ENCODE measurements at places on chromosomes 12 and 14.

DNA sequence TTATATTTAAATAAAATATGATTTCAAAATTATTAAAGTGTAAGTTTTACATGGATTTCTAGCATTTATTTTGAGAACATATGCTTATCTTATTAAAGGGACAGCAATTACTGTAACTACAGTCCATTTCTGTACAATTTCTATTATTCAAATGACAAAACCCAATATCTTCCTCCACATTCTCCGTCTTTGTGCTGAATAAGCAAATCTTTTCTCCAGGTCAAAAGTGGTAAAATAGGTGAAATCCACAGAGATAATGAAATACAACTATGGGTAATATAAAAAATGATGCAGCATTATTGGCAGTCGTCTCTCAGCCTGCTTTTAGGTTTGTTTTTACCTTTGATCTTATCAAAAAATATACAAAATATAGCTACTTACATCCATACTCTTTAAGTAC is 79.4 kb upstream of the OTX2 start:
- DNase-seq: no peak

GRCh38 chr12:64428956-64429355 is 23.0 kb upstream of the TBK1 start:
- DNase-seq: no peak

DNA sequence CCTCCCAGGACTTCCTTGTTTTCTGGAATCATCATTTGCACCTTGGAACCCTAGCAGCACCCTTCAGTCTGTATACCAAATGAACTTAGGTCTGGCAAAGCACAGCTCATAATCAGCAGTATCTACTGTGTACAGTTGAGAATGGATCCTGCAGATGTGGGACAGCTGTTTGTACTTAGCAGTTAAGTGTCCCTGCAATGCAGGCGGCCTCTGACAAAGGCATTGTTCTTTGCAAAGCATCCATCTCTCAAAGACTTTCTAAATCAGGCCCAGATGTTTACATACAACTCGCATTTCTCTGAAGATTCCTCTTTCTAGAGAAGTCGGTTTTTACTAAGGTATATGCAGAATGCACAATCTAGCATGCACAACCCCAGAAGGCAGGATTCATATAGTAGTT is 170.5 kb upstream of the RBM19 start:
- DNase-seq: no peak

- DNase-seq: peak; percentile 41
Observed at GRCh38 chr12:121530600-121531355, 50.0 kb downstream of the KDM2B start.

DNA sequence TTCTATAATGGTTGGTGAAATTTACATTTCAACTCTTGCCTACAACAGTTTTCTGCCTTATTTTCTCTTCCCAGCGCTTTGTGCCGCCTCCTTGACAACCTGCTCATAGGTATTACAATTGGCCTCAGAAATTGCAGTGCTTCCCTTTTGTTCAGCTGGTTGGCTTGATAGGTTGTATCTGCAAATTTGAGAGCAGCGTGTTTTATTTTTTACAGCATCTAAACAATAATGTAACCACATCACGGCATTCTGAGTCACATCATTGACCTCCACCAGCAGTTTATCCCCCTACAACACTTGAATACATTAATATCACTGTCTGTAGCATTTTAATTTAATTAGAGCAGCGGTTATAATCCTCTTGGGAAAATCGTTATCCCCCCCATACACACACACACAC is 99.4 kb downstream of the ETV6 start:
- DNase-seq: no peak

DNA sequence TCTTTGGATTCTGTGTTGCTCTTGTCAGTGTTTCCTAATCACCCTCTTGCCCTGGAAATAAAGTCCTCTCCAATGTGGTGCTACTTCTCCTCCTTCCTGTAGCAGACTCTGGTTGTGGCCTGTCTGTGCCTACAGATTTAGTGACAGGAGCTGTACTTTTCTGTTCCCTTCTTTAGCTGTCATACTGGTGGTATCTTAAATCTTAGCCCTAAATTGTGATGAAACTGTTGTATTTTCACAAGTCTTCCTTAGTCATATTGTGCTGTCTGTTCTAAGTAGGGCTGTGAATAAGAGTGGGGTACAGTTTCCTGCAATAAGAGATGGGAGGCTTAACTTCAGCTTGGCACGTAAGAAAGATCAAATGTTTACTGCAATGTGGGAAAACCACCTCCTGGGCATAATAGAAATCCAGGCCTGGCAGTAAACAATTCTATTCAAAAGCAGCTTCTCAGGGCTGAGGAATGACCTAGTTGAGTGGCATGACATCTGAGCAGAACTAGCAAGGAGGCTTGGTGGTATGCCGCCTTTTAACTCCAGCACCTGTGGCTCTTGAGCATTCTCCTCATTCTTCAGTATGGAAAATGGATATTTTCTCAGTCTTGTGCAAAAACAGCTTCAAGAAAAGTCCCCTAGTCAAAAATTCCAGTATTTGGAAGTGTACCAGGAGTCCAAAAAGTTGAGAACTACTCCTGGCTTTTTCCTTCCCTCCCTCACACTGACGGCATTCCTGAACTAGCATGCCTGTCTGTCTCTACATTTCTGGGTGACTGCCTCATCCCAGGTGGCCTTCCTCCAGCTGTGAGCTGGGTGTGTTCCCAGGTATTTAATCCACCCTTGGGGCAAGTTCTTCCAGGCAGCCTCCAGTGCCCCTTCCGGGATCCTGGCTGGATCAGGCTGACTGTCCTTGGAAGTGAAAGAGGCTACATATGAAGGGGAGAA is 19.5 kb downstream of the ANO6 start:
- DNase-seq: no peak

DNA sequence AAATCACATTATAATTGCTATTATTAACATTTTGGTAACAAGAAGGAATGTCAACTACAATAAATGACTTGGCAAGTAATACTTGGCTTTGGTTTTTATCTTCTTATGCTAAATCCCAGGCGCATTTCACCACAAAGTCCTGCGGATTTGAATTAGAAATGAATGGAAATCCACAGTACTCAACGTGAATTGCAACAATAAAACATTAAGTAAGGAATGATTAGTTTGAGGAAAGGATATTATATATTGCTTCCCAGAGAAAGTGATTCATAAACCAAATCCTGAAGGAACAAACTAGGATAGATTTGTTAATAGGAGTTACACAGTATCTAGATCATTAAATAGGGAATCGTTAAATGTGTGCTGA is 1089.7 kb downstream of the TRHDE start:
- no peak for DNase-seq

- DNase-seq: no peak
Observed at GRCh38 chr14:90629471-90629870, 186.8 kb downstream of the TTC7B start.

- DNase-seq: no peak
Observed at GRCh38 chr14:90886297-90886815, 70.1 kb upstream of the TTC7B start.

GRCh38 chr14:99388286-99388685 is 92.4 kb downstream of the SETD3 start:
- no peak for DNase-seq

- no peak for DNase-seq
Observed at GRCh38 chr12:120438495-120439198, 734 bp downstream of the COX6A1 start.

DNA sequence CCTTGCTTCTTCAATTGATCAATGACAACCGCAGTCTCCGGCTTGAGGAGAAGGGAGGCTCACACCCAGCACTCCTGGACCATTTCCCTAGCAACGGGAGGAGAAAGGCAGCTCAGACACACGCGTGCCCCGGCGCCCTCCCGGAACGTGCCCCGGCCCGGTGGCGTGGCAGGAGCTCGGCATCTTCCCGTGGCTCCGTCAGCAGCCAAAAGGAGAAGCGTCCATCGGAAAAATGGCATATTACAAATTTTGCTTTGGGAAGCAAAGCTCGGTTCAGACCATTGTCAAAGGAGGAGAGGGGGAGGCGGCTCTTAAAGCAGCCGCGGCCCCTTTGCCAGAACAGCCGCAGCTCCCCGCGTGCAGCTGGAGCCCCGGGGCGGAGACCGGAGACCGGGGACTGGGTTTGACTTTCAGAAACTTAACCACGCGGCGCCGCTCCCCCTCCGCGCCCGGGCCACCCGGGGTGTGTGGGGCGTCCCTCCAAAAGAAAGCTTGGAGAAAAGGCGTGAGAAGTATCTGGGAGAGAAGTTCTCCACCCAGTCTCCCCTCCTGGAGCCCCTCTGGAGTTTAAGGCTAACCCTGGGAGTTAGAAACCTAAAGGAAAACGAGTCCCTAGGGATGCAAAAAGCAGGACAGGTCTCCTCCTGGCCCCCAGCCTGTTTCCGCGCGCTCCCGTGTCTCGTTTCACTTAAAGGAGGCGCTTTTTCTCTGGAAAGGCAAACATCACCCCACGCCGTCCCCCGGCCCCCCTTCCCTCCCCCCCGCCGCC is 545 bp downstream of the PPFIA2 start:
- no peak for DNase-seq

- DNase-seq: no peak
Observed at GRCh38 chr14:49464885-49465284, 121.3 kb downstream of the RPS29 start.

- DNase-seq: no peak
Observed at GRCh38 chr12:102534899-102535298, 54.5 kb upstream of the IGF1 start.

DNA sequence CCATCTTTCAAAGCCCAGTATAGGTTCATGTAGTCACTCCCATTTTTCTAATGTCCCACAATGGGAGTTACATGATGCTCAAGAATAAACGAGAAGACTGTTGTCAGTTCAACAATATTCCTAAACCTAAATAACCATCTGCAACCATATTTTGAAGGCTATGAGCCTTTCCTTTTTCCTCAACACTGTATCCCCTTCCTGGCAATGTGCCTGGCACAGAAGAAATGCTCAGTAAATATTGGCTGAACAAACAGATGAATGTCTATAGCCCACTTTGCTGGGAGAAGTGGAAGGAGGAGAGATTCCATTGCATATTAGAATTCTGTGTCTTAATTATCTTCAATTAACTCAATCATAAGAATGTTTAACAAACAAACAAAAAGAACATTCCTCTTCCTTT is 6.1 kb downstream of the ARMH4 start:
- no peak for DNase-seq

GRCh38 chr14:22478670-22479069 is 110.4 kb downstream of the DAD1 start:
- no peak for DNase-seq

- DNase-seq: no peak
Observed at GRCh38 chr12:44972746-44973421, 78.0 kb downstream of the DBX2 start.

GRCh38 chr12:12349711-12350665 is at the start of gene MANSC1:
TSS of gene MANSC1 (minus strand) at chr12:12350242. CDS start at chr12:12343314, 6,928 bp downstream.
- DNase-seq: peak; percentile 10

DNA sequence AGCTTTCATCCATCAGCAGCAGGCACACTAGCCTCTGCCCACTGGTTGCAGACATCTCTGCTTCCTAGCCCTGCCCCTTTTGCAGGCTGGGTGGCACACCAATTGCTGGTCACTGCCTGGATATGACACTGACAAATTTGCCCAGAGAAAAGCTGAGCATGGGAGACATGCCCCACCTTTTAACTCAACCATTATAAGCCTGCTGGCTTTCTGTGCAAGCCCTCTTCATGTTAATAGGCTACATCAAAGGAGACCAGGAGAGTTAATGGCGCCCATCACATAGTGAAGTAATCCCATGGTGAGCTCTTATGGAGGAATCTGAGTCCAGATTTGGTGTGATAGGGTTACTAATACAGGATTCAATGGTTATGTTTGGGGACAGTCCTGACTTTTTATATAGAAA is 139.2 kb downstream of the KICS2 start:
- DNase-seq: no peak

DNA sequence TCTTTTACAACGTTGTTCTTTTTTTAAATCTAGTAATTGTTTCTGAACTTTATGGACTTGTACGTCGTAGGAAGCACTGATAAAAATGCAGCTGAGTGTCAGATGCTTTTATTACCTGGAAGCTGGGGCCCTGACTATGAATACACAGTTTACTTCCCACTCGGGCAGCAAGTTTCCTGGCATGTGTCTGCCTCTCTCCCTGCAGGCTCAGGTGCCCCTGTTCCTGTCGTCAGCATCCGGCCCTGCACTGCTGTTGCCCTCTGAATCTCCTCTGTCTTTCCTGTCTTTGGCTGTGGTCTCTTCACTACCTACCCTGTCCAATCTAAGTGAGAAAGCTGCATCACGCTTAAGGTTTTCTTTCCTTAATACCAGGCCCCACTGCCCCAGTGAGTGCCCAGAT is 75.8 kb downstream of the PELI2 start:
- no peak for DNase-seq

DNA sequence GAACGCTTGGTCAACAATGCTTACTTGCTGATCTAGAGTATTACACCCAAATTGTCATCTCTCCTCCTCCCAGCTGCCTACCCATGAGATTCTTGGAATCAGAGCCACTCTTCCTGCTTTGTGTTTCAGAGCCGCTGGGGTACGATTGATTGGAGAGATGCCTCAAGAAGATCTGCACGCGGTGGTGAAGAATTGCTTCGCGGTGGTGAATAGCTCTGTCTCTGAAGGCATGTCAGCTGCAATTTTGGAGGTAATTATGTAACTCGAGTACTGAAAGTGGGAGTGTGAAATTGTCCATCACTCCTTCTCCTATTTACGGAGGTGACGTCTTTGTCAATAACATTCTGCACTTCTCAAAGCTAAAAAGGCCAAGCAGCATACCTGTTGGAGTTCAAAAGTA is 93.9 kb downstream of the GLT1D1 start:
- no peak for DNase-seq

- DNase-seq: no peak
Observed at GRCh38 chr12:96070670-96071279, 35.4 kb upstream of the LTA4H start.

DNA sequence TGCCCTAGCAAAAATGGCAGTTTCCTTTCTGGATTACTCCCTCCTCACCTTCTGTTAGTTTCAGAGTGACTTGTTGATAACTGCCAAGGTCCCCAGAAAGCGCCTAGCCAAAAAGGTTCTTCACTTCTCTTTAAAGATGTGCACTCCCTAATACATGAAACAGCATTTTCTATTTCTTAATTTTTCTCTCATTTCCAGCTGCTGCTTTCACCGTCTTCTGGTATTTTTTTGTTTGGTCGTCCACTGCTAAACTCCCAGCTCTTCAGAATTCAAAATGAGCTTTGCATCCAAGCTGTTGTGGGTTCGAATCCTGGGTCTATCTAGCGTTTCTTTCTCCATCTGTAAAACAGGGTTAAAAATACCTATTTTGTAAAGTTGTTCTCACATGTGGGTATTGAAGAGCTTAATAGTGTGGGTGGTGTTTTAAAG is 397 bp upstream of the BORCS5 start:
- no peak for DNase-seq

DNA sequence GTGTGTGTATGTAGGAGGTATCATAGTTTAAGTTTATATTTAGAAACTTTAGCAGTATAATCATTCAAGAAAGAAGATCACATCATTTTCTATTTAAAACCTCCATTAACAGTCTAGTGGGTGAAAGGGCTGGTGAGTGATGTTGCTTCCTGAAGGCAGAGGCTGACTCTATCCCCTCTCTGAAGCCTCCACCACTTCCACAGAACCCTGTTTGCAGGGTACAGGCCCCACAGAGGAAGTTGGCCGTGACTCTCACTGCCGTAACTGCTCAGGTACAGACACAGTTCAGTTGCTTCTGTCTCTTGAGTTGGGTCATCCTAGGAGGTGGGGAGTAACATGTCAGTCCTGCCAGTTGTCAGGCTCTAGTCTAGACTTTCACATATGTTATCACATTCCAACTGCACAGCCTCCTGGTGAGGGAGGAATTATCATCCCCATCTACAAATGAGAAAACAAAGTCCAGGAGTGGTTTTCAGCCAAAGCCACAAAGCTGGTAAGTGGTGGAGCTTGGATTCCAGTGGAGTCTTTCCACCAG is 31.5 kb downstream of the CFL2 start:
- DNase-seq: no peak

- DNase-seq: no peak
Observed at GRCh38 chr14:53047307-53048069, 96.6 kb upstream of the FERMT2 start.

GRCh38 chr12:115763982-115764621 is 513.4 kb downstream of the MED13L start:
- no peak for DNase-seq
